ENCODE measurements at places on chromosomes 2 and 18.

GRCh38 chr2:25825238-25825637, 53.0 kb downstream of the ASXL2 start:
- no peak for DNase-seq

- DNase-seq, result no peak
These were observed 3.1 kb upstream of the ZEB2 start for GRCh38 chr2:144522897-144523595.

- DNase-seq, result no peak
These were observed 866.0 kb upstream of the ACVR2A start for GRCh38 chr2:146978577-146979555.

DNA sequence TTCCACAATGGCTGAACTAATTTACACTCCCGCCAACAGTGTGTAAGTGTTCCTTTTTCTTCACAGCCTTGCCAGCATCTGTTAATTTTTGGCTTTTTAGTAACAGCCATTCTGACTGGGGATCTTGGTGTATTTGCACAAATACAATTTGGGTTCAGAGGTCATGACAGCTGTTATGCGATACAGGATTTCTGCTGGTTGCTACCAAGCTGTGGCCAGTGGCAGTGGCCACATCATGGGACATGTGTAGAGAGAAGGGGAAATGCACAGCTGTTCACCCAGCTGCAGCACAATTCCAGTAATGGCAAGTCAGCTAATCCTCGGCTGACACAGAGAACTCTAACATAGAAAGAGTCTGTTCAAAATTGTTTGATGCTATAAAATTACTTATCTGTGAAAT, 21.0 kb upstream of the SELENOI start:
- no peak for DNase-seq

- DNase-seq, result no peak
These were observed 2.0 kb downstream of the MRPL30 start for GRCh38 chr2:99183025-99183424.

DNA sequence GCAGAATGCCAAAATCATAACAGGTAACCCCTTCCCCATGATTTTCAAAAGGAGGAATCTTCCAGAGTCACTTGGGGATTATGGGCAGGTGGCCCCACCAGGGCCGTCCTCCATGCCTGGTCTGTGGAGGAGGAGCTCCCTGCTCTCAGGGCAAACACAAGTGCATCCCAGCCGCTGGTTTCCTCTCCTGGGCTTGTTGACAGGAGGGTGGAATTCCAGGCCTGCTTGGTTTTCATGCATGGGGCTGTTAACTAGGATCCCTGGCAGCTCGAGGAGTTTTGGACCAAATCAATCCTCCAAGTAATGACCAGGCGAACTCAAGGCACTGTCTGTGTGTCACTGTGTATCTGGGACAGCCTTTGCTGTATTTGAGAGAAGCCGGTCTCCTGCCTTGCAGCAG, 45.3 kb downstream of the FOSL2 start:
- no peak for DNase-seq

GRCh38 chr2:159185401-159186130, 100.9 kb downstream of the WDSUB1 start:
- DNase-seq, result no peak

DNA sequence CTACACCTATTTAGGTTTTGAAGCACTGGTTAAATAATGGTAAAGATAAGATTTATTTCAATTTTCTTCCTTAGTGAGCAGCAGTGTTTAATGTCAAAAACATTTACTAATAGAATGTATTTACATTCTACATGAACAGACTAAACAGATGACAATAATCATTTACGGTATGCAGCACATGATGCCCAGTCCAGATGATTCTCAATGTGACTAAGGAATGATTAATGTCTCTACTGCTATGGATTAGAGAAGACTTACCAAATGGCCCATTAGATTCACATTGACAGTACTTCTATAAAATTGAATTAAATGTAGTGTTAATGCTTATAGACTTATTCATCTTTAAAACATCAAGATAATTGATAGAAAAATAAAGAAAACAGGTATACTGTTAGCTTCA, 22.1 kb upstream of the SLC5A7 start:
- no peak for DNase-seq

DNA sequence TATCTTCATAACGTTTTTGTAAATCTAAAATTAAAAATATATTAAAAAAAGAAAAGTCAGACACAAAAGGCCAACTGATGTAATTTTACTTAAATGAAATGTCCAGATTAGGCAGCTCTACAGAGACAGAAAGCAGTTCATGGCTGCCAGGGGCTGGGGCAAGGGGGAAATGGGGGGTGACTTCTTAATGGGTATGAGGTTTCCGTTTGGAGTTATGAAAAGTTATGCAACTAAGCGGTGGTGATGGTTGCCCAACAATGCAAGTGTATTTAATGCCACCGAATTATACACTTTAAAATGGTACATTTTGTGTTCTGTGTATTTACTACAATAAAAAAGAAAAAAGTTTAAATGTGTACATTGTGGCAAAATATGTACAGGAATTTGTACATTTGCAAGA, 70.2 kb upstream of the TEX51 start:
- DNase-seq, result no peak

DNA sequence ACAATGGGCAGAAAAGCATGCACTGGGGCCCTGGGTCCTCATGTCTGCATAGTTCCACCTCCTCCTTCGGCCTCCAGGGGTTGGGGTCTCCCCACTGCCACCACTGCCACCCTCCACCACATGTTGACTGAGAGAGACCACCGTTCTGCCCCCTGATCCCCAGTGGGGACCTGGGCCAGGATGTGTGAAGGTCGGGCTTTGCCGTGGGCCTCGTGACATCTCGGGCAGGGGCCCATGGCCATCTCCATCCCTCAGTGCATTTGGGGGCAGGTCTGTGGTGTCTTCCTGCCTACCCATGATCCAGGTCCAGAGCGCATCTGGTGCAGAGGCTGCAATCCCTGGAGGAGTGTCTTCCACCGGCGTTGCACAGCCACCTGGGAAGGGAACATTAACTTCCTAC, 166.8 kb upstream of the POU3F3 start:
- no peak for DNase-seq
